ENCODE measurements at places on chromosomes 2 and 18.

DNA sequence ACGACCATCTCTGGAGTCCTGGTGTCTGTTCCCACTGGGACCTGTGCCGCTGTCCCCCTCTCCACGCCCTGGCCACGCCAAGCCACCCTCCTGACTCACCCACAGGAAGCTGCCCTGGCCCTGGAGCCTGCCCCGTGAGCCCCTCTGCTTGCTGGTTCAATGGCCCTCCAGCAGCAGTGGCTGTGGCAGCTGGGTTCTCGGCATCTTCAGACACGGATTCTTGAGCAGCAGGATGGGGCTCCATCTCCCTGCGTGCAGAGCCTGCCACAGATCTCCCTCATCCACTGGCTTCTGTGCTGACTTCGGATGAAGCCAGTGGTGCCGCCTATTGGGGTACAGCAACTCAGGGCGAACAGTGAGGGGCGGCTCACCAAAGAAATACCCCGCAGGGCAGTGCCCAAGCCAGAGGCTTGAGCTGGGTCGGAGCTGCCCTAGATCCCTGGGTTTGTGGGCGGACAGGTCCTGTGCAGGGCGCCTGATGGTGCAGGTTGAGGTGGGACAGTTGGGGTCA, 14.0 kb downstream of the CAPN10 start:
- no peak for DNase-seq

- no peak for DNase-seq
Measured at GRCh38 chr2:15649561-15650255, 58.0 kb downstream of the DDX1 start.

- DNase-seq = no peak
Measured at GRCh38 chr2:173972636-173973035, 7.5 kb upstream of the SP3 start.

- no peak for DNase-seq
Measured at GRCh38 chr2:122340246-122340645, 584.8 kb downstream of the TSN start.

DNA sequence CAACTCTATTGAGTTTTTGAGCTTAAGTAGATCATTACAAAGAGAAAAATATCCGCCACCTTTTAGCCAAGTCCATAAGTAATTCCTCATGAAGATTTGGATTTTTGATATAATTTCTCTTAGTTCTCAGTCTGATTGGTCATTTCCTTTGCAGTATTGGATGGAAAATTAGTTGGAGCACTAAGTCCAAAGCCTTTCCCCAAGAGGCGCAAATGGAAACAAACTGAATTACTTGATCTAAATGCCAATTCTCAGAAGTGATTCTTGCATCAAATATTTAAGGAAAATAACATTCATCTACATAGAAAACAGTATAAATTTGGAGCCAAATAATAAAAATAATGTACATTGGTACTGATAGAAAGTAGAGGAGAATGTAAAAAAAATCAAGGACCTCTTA, 115.6 kb downstream of the CACNB4 start:
- DNase-seq = no peak

- DNase-seq = no peak
Measured at GRCh38 chr2:990970-991369, 40.3 kb downstream of the SNTG2 start.

- peak; percentile 33 for DNase-seq
Measured at GRCh38 chr18:46250084-46250811, 146.1 kb downstream of the HAUS1 start.

GRCh38 chr2:236847023-236847422, 238.7 kb upstream of the COPS8 start:
- DNase-seq = no peak

All from activated CD4-positive, alpha-beta T cell treated with anti-CD3 and anti-CD28 coated beads, Interleukin-2, amount 50 U/mL, for 4 hours (primary cell).